ENCODE measurements at places on chromosomes 3 and 15. TPM values are rescaled to one million over a fixed set of nuclear protein-coding genes. Genes with fewer than 3 reads are reported as not detected.

Gene XRN1
- total RNA-seq = 59.7 TPM

Gene SLC9A9
- 2.4 TPM for total RNA-seq

Gene BNC1
- total RNA-seq = not detected

Gene DIPK2A
- total RNA-seq = 39.4 TPM

Gene C2CD4A
- 17.6 TPM for total RNA-seq

Gene ACP3
- total RNA-seq = 3.8 TPM

- DNase-seq = no peak
These were observed 2.0 kb downstream of the SRGAP3 start for GRCh38 chr3:9247361-9247940.

DNA sequence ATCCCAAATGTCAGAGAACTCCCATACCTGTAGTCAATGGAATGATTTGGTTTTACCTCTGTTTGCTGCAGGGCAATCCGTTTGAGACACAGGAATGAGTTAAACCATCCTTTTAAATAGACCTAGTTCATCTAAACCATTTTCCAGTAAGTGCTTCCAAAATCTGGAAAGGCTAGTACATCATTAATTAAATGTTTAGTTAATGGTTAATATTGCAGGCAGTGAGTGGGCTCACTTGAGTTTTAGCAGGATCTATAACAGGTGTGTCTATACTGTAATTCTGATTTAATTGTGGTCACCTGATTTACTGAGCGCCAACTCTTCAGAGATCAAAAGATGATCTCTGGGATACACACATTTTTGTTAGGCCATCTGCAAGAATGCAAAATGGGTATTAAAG is 353.9 kb upstream of the ROPN1 start:
- DNase-seq = no peak

- DNase-seq = no peak
These were observed 15.1 kb upstream of the POMGNT2 start for GRCh38 chr3:43120937-43121336.

- DNase-seq = no peak
These were observed 18.5 kb upstream of the CHCHD6 start for GRCh38 chr3:126685493-126685892.

GRCh38 chr3:36525115-36525801 is 145.0 kb downstream of the STAC start:
- DNase-seq = no peak

- no peak for DNase-seq
These were observed 11.6 kb downstream of the TKT start for GRCh38 chr3:53244271-53244670.

GRCh38 chr15:73069109-73069508 is 16.8 kb downstream of the NEO1 start:
- DNase-seq = no peak

DNA sequence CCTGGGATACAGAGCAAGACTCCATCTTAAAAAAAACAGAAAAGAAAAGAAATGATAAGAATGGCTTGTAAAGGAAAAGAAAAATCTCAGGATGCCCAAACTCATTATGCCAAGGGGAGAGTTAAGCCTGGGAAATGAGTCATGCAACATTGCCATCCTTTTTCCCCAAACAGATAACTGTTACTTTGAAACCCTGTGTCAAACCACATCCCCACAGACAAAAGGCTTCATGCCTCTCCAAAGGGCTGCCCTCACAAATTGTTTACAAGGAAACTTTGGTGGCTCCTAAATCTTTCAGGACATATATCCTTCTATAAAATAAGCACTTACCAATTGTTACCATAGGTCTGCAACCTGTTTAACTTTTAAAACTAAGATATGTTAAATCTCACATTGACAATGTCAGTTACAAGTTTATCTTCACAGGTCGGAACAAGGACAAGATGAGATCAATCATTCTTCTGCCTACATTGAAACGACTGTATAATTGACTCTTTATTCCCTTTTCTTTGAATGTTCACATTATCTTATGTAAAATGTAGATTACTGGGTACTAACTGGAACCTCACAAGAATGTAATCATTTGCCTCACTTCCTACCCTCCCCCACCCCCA is 18.6 kb upstream of the SENP7 start:
- DNase-seq = no peak

- DNase-seq = no peak
These were observed 84.4 kb downstream of the PGPEP1L start for GRCh38 chr15:98923171-98923570.

DNA sequence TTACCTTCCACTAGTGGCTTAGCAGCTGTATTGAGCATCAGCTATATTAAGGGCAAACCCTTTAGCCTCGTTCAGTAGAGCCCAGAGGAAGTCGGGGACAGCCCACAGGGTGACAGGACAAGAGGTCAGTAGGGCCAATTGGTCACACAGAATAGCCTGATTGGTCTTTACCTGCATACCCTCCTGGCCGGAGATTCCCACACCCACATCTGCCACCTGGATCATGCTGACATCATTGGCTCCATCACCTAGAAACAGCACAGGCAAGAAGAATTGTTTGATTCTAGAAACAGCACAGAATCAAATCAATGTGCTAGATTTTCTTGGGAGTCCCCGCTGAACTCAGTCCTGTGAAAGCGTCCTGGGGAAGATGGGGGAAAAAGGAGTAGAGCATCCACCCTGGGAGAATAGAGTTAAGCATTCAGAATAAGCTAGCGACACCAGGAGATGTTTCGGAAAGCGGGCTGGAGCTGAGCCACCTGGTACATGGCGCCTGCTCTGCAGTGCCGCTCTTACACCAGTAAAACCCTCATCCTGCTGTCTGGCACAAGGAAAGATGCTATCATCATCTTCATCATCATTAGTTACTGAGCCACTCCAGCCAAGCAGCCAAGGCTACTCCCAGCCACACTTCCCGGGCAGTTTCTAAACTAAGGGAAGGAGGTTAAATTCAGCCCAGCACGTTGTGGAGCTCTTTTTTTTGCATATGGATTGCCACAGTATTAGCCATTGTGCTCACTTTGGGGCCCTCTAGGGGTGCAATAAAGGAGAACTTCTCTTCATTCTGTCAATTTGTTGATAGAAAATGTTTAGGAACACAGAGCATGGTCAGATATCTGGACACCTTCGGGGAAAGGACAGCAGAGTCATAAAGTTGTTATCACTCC is 171.3 kb downstream of the ATP10A start:
- no peak for DNase-seq

DNA sequence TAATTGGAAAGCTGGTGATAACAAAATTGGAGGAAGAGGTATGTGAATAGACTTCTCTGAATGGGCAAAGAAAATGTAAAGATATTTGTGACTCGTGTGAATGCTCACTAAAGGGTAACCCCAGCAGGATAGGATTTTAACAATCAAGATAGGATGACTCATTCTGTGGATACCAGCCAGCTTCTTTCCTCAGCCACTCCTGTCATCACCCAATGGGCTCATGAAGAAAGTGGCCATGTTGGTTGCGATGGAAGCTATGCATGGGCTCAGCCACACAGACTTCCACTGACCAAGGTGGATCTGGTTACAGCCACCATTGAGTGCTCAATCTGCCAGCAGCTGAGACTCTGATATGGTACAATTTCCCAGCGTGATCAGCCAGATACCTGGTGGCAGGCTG is 40.9 kb downstream of the STRIT1 start:
- no peak for DNase-seq

GRCh38 chr3:152519376-152519775 is 250.6 kb downstream of the MBNL1 start:
- DNase-seq = no peak

DNA sequence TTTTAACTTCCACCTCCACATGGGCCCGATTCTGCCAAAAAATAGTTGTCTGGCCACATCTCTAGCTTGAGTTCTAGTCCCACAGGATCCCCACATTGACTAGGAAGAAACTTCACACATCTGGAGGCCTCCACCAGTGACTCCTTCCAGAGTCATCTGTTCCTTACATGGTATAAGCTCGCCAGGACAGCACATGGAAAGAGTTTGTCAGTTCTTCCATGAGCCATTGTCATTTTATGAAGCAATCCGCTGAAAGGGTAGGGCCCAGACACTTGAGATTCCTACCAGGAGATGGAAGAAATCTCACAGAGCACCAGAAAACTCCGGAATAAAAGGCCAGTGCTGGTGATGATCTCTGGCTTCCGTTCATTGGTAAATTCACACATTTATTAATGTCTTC is 350.5 kb upstream of the ICE2 start:
- no peak for DNase-seq

- peak; percentile 30 for DNase-seq
These were observed 1444.5 kb upstream of the CADM2 start for GRCh38 chr3:83514130-83514914.

DNA sequence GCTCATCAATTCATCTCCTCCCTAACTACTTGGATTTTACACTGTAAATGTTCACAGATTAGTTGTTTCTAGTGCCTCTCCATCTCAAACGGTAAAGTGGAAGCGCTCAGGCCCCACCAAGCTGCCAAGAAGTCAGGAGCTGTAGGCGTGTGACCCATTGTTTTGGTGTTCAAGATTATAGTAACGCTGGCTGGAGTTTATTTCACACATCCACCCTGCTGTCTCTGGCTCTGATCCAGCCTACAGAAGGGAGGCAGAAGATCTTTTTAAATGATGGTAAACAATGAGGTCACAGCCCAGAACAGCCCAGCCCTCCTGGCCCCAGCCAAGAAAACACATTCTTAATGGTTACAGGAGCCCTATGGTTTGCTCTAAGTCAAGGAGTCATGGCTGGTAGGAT is 25.7 kb upstream of the GALNT15 start:
- no peak for DNase-seq

DNA sequence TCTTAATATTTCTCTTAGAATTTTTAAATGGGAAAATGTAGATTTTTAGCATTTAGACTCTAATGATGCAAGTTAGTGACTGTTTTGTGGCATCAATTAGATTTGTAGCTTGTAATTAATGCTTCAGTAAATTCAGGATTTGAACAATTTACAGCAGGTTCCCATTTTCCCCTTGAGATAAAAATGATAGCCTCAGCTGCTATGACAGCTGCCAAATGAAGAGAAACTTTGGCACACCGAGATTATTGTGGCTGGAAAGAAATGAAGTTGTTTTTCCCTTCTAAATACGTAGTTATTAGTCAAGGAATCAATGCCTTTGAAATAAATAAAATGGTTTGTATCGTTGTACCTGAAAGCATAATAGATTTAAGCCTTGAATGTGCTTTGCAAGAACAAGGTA is 206.4 kb upstream of the P2RY1 start:
- DNase-seq = no peak

- no peak for DNase-seq
These were observed 17.6 kb upstream of the ACTL6A start for GRCh38 chr3:179544981-179545645.

- peak; percentile 50 for DNase-seq
These were observed 649 bp upstream of the PLOD2 start for GRCh38 chr3:146161663-146162002.

DNA sequence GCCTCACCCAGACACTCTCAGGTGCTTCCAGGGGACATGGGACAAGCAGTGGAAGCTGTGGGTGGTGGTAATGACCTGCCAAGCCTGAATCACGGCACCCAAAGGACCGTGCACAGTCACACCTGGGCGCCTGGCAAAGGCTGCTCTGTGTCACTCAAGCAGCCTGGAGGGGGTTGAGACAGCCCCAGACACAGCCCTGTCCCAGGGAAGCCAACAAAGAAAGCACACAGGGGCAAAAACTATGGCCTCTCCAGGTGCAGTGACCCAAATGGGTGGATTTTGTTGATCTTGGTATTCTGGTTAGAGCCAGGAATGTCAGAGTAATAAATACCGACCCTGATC is 15.0 kb upstream of the OCA2 start:
- no peak for DNase-seq

DNA sequence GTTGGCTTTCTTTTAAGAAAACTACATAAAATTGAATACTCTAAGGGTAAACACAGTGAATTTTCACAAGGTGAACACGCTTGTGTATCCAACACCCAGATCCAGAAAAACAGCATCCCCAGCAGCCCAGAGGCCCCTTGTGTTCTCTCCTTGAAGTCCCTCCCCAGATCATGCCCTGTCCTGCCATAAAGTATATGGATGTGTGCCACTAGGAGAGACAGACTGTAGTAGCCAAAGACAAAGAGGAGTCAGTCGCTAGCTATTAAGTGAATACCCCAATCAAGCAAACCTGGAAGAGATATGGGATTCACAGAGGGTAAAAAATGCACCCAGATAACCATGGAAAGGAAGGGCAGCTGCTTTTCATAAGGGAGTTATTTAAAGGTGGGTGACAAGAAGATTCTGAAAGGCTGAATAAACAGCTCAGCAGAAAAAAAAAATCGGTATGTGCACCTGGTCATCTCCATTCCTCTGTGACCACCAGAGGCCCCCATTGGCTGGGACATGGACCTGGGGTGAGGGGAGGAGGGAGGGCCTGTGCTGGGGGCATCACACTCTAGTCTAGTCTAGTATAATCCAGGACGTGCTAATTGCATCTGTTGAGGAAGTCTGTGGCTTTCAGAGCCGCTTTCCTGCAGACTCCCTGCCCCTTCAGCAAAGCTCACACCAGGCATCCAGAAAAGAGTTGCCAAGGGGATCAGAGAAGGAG is 167.3 kb upstream of the NDN start:
- no peak for DNase-seq

- no peak for DNase-seq
These were observed 21.4 kb downstream of the CACNA2D2 start for GRCh38 chr3:50481992-50482391.

- DNase-seq = no peak
These were observed 50.9 kb downstream of the C3orf20 start for GRCh38 chr3:14725564-14726440.

- peak; percentile 24 for DNase-seq
These were observed 3.9 kb downstream of the GRM2 start for GRCh38 chr3:51710631-51711351.

DNA sequence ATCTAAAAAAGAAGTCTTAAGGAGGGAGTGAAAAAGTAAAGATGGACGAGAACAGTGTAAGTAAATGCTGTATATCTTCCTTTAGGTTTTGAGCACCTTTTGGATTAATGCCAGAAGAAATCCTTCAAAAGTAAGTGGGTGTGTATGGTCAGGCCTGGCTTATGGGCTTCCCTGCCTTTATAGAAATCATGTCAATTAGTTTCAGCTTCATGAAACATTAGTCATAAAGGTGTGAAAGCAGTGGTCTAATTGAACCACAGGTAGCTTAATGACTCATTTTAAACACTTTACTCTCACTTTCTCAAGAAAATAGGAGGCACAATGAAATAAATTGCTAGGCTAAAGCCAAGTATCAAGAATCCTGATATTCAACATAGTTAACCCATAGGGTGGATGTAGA is 467.4 kb upstream of the DPPA4 start:
- peak; percentile 4 for DNase-seq

GRCh38 chr3:192890347-192891335 is 27.0 kb downstream of the MB21D2 start:
- no peak for DNase-seq
